ENCODE measurements at places on chromosomes 1 and 21.

DNA sequence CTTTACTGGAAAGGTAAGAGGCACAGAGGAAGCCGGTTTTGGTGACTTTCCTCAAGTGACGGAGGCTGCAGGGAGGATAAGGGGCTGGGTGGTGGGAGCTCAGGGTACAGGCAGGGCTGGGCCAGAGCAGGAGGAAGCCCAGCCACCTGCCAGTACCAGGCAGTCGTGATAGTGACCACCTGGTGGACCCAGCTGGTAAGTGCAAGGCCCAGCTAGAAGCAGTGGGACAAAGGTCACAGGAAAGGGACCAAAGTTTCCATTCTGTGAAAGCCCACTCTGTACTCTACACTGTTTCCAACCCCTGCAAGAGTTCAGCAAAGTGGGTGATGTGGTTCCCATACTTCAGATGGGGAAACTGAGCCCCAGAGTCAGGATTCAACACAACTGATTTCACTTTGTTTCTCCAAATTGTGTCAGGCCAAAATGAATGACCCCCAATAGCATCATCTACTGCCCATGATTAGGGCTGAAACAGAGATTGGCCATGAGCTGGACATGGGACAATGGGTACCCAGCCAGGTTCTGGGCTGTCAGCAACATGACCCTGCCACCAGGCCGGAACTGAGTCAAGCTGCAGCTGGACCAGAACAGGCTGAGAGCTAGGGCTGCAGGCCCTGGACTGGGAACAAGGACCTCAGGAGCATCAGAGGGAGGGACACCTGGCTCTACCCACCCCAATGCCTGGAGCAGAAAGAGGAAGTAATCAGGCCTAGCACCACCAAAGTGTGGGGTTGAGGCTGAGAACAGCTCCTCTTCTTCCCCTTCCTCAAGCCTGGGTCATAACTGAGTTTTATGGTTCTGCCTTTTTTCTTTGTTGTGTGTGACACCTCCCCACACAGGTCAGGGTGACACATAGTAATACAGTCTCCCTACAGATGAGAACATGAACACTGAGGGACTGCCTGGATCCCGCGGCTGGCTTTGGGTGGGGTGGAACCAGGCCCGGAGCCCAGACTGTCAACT is 50.2 kb downstream of the KCNN3 start:
- no peak overlapping the region for H3K4me3 ChIP-seq
- DNase-seq = peak; percentile 33
- no peaks in the 10 kb centered on the region for H3K36me3 ChIP-seq
- no peaks in the 10 kb centered on the region for H3K27me3 ChIP-seq
- no peak overlapping the region for H3K27ac ChIP-seq

DNA sequence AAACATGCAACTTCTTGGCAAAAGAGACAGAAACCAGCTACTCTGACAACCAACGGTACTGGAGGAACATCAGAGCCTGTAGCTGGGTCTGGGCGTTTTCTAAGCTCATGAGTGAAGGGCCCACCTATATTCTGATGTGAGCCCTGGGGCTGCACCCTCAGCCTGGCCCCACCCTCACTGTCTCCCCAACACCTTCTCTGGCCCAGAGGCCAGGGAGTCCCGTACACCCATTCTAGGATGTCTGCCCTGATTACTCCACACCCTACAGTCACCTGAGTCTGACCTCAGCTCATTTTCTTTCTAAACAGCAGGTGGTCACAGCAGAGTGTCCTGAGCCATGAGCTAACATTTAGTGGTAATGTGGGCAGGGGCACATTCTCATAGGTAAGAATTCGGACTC is 439.2 kb downstream of the MATN1 start:
- H3K27ac ChIP-seq = no peak overlapping the region
- DNase-seq = no peak
- H3K4me1 ChIP-seq = peaks cover 12% of the 10 kb centered on the region
- no peak overlapping the region for H3K4me3 ChIP-seq

GRCh38 chr1:104797982-104798381 is 1048.3 kb downstream of the AMY1C start:
- no peak overlapping the region for H3K27ac ChIP-seq
- no peaks in the 10 kb centered on the region for H3K4me1 ChIP-seq
- H3K27me3 ChIP-seq = no peaks in the 10 kb centered on the region
- no peak overlapping the region for H3K4me3 ChIP-seq
- no peak for DNase-seq

GRCh38 chr1:8090241-8090702 is 64.2 kb upstream of the ERRFI1 start:
- H3K36me3 ChIP-seq = no peaks in the 10 kb centered on the region
- no peak for DNase-seq
- H3K27ac ChIP-seq = no peak overlapping the region
- no peaks in the 10 kb centered on the region for H3K4me1 ChIP-seq
- no peak overlapping the region for H3K4me3 ChIP-seq

GRCh38 chr1:207500306-207500705 is 4.3 kb downstream of the CR1 start:
- H3K27ac ChIP-seq = no peak overlapping the region
- H3K4me1 ChIP-seq = peaks cover 6% of the 10 kb centered on the region
- no peak for DNase-seq
- no peak overlapping the region for H3K4me3 ChIP-seq

DNA sequence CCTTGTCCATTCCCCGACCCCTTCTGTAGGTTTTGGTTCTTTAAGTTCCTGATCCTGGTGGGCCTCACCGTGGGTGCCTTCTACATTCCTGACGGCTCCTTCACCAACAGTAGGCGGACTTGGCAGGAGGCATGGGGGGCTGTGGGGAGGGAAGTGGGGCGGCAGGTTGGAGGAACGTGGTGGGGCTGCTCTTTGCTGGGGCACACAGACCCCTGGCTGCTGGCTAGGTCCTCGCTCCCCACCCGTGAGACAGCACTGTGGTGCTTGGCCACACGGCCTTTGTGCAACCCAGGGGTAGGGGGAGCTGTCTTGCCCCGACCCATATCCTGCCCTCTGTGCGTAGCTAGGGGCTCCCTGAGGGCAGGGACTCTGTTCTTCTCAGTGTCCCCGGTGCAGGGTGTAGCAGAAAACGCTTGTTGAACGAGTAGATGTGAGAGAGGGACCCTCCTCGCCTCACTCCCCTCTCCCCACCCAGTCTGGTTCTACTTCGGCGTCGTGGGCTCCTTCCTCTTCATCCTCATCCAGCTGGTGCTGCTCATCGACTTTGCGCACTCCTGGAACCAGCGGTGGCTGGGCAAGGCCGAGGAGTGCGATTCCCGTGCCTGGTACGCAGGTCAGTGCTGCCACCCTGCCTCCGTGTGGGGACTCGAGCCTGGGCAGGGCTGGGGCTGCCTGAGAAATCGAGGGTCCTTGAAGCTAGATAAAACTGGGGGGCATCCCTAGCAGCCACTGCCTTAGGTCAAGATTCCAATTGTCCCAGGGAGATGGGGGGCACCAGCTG is 12.5 kb downstream of the SERINC2 start:
- H3K36me3 ChIP-seq = no peaks in the 10 kb centered on the region
- peaks cover 11% of the 10 kb centered on the region for H3K27me3 ChIP-seq
- no peak overlapping the region for H3K27ac ChIP-seq
- H3K4me1 ChIP-seq = no peaks in the 10 kb centered on the region

GRCh38 chr1:236332092-236332758 is 50.5 kb upstream of the ERO1B start:
- H3K27me3 ChIP-seq = no peaks in the 10 kb centered on the region
- H3K36me3 ChIP-seq = no peaks in the 10 kb centered on the region
- no peak overlapping the region for H3K27ac ChIP-seq
- H3K4me1 ChIP-seq = no peaks in the 10 kb centered on the region
- no peak overlapping the region for H3K4me3 ChIP-seq
- DNase-seq = no peak

GRCh38 chr1:10957133-10957532 is 55.3 kb upstream of the TARDBP start:
- H3K4me1 ChIP-seq = no peaks in the 10 kb centered on the region
- no peak overlapping the region for H3K4me3 ChIP-seq
- no peaks in the 10 kb centered on the region for H3K36me3 ChIP-seq
- DNase-seq = no peak
- no peak overlapping the region for H3K27ac ChIP-seq

- H3K27ac ChIP-seq = no peak overlapping the region
- H3K4me1 ChIP-seq = peaks cover 16% of the 10 kb centered on the region
- peaks cover 12% of the 10 kb centered on the region for H3K36me3 ChIP-seq
- no peaks in the 10 kb centered on the region for H3K27me3 ChIP-seq
- H3K4me3 ChIP-seq = no peak overlapping the region
Observed at GRCh38 chr1:110006516-110006915, 22.0 kb downstream of the AHCYL1 start.

DNA sequence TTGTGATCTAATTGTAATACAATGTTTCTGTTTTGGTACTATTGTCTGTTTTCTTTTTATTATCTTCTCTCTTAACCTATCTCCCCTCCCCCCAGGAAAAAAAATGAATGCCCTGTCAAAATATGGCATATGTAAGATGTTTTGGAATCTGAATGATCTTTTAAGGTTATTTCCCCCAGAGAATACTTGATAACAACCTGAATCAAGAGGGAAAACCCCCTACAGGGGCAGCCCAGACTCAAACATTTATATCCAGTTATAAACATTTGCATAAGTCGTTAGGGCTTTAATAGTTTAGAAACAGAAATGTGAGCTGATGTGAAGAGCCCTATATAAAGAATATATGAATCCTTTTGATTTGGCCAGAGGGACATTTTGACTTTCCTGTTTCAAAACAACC is 169.5 kb downstream of the VAV3 start:
- H3K27ac ChIP-seq = no peak overlapping the region
- no peaks in the 10 kb centered on the region for H3K27me3 ChIP-seq
- H3K36me3 ChIP-seq = no peaks in the 10 kb centered on the region
- no peak overlapping the region for H3K4me3 ChIP-seq
- no peaks in the 10 kb centered on the region for H3K4me1 ChIP-seq

DNA sequence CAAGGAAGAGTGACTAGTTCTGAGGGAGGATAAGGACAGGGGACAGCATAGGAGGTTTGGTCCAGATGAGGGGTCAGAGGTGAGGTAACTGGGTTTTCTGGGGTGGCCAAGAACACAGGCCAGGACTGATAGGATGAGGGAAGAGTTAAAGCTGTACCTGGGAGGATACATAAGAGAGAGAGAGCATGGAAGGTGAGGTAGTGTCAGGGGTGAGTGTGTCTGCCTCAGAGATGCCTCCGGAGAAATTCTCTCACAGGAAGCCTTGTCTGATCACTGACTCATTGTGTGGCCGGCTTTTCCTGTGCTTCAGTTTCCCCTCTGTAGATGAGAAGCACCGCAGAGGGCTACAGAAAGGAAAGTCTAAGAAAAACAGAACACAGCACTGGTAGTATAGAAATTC is 40.2 kb downstream of the FASLG start:
- no peaks in the 10 kb centered on the region for H3K27me3 ChIP-seq
- peak; percentile 84 for DNase-seq
- no peaks in the 10 kb centered on the region for H3K36me3 ChIP-seq
- H3K27ac ChIP-seq = peak overlapping the region; percentile 24
- peaks cover 83% of the 10 kb centered on the region for H3K4me1 ChIP-seq

GRCh38 chr1:193741228-193741627 is 554.8 kb upstream of the B3GALT2 start:
- no peaks in the 10 kb centered on the region for H3K4me1 ChIP-seq
- no peak overlapping the region for H3K27ac ChIP-seq
- no peak overlapping the region for H3K4me3 ChIP-seq
- H3K27me3 ChIP-seq = no peaks in the 10 kb centered on the region
- DNase-seq = no peak
- H3K36me3 ChIP-seq = no peaks in the 10 kb centered on the region

GRCh38 chr1:63134501-63135173 is 187.7 kb upstream of the FOXD3 start:
- no peak for DNase-seq
- no peaks in the 10 kb centered on the region for H3K27me3 ChIP-seq
- no peak overlapping the region for H3K27ac ChIP-seq
- H3K4me3 ChIP-seq = no peak overlapping the region

- no peak overlapping the region for H3K27ac ChIP-seq
- H3K4me1 ChIP-seq = peaks cover 14% of the 10 kb centered on the region
- no peak for DNase-seq
- H3K4me3 ChIP-seq = no peak overlapping the region
- H3K27me3 ChIP-seq = no peaks in the 10 kb centered on the region
Observed at GRCh38 chr1:228500143-228500734, 13.1 kb downstream of the RNF187 start.
